ENCODE measurements at places on chromosomes 13 and 19.
A peak's percentile ranks its signal among the peaks of the same experiment; 100 is the strongest.

GRCh38 chr13:49494645-49495044, 1.1 kb upstream of the PHF11 start:
- no peak for DNase-seq

DNA sequence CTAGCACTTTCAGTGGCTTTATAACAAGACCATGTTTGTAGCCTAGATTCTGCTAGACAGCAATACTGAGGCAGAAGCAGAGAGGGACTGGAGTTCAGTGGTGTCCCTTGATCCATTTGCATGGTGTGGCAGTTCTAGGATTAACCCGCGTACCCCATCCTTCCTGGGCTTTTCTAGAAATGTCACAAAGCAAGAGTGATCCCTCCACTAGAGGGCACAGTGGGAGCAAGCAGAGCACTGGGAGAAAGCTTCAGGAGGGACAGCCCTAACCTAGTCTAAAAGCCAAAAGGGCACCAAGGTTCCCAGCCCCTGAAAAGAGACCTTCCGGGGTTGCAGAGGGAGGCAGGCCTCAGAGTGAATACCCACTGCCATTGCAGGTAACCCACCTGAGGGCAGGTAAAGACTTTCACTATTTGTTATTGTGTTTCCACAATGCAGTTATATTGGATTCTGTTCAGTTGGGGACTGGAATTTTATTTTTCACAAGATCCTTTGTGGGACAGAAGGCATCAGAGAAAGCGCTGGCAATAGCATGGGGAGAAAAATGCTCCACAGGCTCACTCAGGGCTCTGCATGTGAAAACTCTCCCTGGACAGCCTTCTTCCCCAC, 170.6 kb downstream of the FLT1 start:
- peak; percentile 84 for DNase-seq

- DNase-seq, result no peak
Measured at GRCh38 chr19:4446704-4447200, 10.8 kb downstream of the UBXN6 start.

- peak; percentile 82 for DNase-seq
Measured at GRCh38 chr13:76879203-76879882, 6.9 kb downstream of the KCTD12 start.

GRCh38 chr19:54646331-54646841, 16.1 kb downstream of the LILRB1 start:
- no peak for DNase-seq

DNA sequence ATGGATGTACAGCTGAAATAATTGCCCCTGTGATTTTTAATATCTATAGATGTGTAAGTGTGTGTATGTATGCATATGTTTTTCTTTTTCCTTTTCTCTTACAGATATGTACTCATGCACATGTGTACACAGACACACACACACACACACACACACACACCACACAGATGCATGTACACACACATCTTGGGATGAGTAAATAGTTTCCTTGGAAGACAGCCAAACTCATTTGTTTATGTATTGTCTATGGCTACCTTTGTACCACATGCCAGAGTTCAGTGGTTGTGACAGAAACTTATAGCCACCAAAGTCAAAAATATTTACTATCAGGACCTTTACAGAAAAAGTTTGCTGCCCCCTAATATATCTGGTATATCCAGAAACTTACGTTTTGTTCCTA, 192.6 kb downstream of the MAB21L1 start:
- no peak for DNase-seq

DNA sequence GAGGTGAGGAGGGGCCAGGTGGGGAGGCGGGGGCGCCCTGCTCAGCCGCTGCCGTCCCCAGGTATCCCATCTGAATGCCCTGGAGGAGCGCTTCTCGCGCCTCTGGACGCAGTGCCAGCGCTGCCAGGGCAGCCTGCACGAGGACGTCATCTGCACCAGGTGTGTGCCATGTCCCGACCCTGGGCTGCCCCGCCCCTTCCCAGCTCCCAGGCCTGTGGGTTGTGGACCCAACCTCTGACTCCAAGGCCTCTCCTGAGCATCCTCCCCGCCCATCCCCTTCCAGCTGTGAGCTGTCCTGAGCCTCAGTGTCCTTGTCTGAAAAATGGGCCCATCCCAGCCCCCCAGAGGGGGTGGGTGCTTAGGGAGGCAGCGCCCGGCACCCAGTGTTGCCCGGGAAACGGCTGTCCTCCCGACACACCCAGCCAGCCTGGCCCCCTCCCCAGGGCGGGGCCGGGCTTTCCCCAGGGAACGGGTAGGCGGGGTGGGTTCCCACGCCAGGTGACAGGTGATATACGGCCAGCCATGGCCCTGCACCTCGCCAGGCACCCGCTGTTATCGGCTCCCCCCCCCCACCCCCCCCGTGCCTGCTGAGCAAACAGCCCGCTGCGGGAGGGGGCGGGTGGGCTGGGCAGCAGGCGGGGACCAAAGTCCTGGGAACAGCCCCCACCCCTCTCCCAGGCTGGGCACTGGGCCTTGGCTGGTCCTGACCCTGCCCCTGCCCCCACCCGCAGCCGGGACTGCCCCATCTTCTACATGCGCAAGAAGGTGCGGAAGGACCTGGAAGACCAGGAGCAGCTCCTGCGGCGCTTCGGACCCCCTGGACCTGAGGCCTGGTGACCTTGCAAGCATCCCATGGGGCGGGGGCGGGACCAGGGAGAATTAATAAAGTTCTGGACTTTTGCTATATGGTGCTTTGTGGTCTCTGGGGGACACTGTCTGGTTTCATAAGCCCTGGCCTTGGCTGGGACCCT, 1.3 kb upstream of the SPIB start:
- no peak for DNase-seq

DNA sequence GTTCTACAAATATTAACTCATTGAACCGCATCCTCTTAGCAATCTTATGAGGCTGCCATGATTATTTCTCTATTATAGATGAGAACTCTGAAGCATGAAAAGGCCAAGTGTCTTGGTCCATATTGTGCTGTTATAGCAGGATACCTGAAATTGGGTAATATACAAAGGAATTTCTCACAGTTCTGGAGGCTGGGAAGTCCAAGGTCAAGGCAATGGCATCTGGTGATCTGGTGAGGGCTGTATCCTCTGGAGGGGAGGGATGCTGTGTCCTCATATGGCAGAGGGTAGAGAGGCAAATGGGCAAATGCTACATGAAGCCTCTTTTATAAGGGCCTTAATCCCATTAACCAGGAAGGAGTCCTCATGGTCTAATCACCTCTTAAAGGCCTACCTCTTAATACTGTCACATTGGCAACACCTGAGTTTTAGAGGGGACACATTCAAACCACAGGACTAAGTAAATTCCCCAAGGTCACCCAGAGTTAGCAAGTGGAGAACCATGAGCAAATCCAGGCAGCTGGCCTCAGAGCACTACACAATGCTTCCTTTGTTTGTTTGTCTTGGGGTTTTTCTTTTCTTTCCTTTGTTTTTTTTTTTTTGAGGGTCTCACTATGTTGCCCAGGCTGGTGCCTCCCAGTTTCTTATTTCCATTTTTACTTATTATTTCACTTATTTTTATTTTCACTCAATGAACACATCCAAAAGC, 55.9 kb upstream of the LATS2 start:
- no peak for DNase-seq

- DNase-seq, result no peak
Measured at GRCh38 chr13:91609353-91609752, 210.9 kb downstream of the GPC5 start.

- peak; percentile 89 for DNase-seq
Measured at GRCh38 chr19:46614114-46614722, 10.7 kb downstream of the PTGIR start.

DNA sequence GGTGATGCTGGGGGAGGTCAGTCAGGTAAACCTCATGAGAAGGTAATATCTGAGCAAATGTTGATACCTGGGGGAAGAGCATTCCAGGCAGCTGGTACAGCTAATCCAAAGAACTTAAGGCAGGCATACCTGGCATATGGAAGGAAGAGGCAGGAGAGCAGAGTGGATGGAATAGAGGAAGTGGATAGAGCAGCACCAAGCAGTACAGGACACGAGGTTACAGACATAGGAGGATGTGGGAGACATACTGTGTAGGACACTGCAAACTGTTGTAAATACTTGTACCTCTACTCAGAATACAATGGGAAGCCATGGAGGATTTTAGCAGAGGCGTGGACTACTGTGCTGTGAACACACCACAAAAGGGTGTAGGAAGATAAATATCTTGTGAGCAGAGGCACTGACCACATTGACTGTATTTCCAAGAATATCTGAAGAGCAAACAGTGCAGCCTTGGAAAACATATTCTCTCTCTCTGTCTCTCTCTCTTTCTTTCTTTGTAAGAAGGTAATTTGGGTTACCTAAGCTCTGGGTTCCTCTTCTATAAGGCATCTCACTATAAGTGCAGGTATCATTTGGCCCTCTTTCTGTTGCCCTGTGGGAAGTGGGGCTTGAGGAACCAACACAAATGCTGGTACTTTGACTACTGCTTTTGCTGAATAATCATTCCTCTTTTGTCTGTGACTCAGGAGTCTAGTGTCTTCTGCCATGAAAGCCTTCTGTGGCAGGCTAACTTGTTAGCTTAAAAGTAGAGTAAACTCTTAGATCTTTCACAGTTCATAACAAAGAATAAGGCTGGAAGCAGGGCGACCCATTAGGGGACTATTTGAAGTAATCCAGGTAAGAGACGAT, 238.0 kb downstream of the VWA8 start:
- no peak for DNase-seq

DNA sequence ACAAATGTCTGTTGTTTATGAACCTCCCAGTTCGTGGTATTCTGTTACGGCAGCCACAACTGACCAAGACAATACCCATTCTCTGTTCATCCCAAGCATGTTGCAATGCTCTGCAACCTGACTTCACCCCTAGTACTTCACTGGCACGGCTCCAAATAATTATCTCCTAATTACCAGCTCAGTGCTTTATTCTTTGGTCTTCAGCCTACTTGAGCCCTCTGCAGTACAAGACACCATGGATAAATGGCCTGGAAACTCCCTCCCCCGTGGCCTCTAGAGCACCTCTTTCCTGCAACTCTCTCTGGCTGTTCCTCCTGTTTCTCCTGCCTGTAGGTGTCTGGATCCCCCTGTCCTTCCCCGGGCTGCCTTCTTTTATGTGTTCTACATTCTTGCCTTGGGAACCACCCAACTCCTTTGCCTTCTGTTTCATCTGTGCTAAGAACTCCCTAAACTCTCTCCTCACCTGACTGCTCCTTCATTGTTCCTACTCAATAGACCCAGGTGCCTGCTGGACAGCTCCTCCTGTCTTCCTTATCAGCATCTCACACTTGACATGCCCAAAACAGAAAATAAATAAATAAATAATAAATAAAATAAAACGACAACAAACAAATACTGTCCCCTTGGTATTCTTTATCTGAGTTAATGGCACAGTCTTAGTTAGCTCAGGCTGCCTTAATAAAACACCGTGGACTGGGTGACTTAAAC, 200.4 kb upstream of the IPO5 start:
- DNase-seq, result no peak

DNA sequence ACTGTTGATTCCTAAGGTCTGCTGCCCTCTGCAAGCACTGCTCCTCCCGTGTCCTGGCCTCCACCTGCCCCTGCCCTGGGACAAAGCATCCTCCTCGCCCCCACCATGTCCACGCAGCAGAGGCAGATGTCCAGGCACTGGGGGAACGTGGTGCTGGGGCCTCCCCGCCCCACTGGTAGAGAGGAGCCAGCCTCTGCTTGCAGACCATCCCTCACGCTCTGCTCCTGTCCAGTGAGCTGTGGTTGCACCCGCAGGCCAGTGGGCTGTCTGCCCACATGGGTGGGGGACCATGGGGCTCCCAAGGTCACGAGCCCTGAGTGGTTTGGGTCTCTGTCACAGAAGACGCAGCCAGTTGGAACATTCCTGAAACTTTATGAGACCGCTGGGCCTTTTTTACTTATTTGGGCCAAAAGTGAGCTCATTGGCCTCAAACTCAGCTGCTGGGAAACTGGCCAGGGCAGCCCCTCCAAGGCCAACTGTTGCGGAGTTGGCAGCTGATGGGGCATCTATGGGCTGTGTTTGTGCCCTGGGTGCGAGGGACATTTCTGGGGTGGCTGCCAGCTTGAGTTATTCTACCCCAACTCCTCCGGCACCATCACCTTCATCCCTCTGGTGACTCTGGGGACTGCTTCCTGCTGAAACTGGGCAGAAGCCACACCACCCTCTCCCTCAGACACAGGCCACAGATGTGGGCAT, 64.8 kb upstream of the F7 start:
- DNase-seq, result no peak

DNA sequence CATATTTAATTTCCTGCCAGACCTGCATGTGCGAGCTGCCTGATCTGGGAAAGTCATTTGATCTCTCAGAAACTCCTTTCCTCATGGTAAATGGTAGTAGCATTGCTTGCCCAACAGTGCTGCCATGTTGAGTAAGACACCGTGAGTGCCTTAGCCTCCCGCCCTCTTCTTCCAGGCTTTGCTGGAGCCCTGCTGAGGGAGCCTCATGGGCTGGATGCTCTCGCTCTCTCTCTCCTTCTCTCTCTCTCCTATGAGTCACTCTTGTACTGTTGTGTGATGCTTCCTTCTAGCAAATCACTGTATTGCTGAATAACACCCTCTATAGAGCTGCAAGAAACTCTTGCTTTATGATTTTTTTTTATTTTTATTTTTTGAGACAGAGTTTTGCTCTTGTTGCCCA, 365.5 kb downstream of the UQCRFS1 start:
- peak; percentile 18 for DNase-seq

DNA sequence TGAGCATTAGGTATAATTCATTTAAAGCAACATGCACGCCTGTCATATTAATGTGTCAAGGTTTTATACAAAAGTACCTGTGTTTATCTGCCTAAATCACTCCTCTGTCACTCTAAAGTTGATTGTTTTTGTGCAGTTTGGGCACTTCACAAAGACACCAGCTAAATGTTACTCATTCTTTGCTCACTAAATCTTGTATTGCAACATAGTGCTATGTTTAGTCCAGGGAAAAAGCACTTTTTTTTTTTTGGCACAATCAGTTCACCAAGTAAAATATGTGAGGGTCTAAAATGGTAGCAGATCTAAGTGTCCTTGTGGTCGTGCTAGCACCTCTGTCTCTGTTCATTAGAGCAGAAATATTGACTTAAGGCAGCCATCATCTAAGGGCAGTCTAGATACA, 2526.7 kb upstream of the PCDH20 start:
- no peak for DNase-seq

DNA sequence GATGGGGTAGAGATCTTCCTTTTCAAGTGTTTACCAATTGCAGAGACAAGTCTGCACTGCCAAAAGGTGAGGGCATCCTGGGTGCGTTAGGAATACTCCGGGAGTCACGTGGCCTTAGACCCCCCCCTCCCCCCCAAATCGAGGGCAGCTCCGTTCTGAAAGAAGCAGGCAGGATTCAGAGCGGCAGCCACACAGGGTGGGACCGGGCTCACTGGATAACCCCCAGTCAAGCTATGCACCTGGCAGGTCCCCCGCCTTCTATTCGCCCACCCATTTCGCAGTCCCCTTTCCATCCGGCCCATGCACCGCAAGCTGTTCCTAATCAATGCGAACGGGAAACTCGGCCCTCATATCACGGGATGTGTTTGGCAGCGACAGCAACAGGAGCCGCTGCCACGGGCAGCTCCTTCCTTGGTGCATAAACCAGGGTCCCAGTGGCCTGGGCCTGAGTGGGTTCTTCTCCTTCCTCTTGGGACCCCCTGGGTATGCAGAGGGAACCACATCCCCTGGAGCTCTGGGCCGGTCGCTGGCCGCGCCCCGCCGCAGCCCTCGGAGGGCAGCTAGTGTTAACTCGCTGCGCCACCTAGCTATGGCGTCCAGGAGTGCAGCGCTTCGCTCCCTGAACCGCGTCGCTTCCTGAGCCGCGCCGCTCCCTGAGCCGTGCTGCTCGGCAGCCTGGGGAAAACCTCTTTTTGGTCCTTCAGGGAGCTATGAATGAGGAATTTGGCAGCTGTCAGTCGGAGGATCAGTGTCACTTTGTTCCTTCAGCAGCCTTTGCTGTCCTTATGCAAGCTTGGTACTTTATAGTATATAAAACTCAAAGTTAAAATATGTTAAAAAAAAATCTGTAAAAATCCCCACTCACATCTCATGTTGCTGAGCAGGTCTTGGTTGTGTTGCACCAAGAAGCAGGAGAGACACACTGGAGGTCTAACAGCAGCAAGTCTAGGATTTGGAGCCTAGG, 41.4 kb downstream of the LYL1 start:
- peak; percentile 88 for DNase-seq
